Bronchus fibroblast of lung (primary cell): ENCODE measurements at places on chromosomes 6 and 20. TPM values are rescaled to one million over a fixed set of nuclear protein-coding genes. Genes with fewer than 3 reads are reported as not detected.

The MEP1A gene
- not detected in 2 replicates for total RNA-seq

The IL17A gene
- total RNA-seq, result not detected in 2 replicates

The SLC17A1 gene
- not detected in 2 replicates for total RNA-seq

The RAET1G gene
- total RNA-seq, result 1.0 and 1.8 TPM in 2 replicates

The SLC52A3 gene
- not detected in 2 replicates for total RNA-seq

The ISM1 gene
- total RNA-seq, result under 0.01 and 0.15 TPM in 2 replicates

The DEFB132 gene
- not detected in 2 replicates for total RNA-seq

The ID1 gene
- total RNA-seq, result 370 and 375 TPM in 2 replicates

The RBPJL gene
- not detected in 2 replicates for total RNA-seq

The CRIP3 gene
- not detected in 2 replicates for total RNA-seq

The FAM217A gene
- total RNA-seq, result not detected in 2 replicates

The UST gene
- total RNA-seq, result 7.1 and 8.0 TPM in 2 replicates

The MYH7B gene
- total RNA-seq, result under 0.01 and 0.15 TPM in 2 replicates

The SRSF12 gene
- 0.34 and 0.45 TPM in 2 replicates for total RNA-seq

The DUSP22 gene
- 10.8 and 13.2 TPM in 2 replicates for total RNA-seq

The OPRM1 gene
- not detected in 2 replicates for total RNA-seq

The TXNDC5 gene
- 290 and 314 TPM in 2 replicates for total RNA-seq

The CLIC5 gene
- not detected in 2 replicates for total RNA-seq

The SLC39A7 gene
- total RNA-seq, result 126 and 133 TPM in 2 replicates
